ENCODE measurements at places on chromosomes 7 and 10.

DNA sequence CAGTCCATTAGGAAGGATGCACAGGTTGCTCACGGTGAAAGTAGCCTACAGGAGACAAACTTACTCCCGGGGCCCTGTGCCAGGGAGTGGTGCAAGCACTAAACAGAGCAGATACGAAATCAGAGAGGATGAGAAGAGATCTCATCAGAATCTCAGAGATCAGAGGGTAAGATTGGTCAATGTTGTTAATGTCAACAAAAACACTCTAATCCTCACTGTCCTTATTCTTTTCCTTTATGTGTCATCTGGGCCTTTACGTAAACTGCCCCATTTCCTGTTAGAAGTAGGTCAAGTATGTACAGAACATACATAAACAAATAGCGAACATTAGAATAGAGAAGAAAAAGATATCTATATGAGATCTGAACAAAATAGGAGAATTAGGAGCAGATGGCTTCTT is 163.1 kb downstream of the PPP1R17 start:
- no peak for DNase-seq

DNA sequence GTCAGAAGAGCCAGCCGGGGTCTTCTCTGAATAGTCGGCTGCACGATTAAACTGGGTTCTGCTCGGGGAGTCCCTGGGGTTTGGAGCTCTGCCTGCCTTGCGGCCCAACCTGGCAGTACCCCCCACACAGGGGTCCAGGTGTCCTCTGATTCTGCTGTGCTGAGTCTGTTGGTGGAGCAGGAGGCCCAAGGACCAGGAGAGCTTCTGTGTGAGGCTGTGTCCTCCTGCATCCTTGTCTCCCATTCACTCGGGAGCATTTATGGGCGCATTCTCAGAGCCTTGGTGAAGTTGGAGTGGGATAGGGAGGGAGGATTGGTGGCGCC is 14.2 kb downstream of the INPP5A start:
- no peak for DNase-seq

- no peak for DNase-seq
Observed at GRCh38 chr7:132150711-132151110, 425.6 kb downstream of the PLXNA4 start.

- DNase-seq, result no peak
Observed at GRCh38 chr10:27285093-27285492, 44.5 kb upstream of the ACBD5 start.

DNA sequence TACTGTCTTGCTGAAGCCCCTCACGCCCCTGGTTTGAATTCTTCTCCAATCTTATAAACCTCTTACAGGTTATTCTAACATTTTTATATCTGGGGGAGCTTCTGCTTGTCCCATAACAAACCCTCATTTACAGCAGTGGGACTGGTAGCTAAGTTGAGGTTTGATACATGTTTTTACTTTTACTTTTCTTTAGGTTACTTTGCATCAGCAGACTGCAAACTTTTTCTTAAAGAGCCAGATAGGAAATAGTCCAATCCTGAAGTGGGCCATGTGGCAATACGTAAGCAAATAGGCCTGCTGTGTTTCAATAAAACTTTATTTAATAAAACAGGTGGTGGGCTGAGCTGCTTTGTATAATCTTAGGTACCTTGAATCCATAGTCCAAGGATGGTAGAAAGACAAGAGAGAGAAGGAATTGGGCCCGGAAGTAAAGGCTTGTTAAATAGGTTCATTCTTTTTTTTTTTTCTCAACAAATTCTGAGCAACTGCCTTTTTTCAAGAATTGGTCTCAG is 27.3 kb downstream of the RAB18 start:
- DNase-seq, result no peak

DNA sequence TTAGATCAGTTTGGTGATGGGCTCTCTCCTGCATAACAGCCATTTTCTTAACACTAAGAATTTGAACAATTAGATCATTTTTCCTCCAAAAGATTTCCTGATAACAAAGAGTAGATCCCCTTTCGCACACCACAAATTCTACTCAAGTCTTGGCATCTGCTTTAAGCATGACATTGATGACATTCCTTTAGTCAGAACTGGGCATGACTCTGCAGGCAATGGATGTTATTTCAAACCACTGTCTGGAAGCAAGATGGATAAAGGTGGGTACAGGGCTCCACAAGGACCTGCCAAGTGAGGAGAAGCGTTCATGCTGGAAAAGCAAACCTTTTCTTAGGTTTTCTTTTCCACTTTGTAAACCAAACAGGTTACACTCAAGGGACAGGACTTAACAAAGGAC is 123.5 kb downstream of the GLCCI1 start:
- no peak for DNase-seq

- no peak for DNase-seq
Observed at GRCh38 chr7:116772423-116772863, 89.9 kb upstream of the CAPZA2 start.
